Posterior cingulate gyrus (tissue), 11 donors: ENCODE measurements at places on chromosomes 13 and 19.
A peak's percentile ranks its signal among the peaks of the same experiment; 100 is the strongest.

DNA sequence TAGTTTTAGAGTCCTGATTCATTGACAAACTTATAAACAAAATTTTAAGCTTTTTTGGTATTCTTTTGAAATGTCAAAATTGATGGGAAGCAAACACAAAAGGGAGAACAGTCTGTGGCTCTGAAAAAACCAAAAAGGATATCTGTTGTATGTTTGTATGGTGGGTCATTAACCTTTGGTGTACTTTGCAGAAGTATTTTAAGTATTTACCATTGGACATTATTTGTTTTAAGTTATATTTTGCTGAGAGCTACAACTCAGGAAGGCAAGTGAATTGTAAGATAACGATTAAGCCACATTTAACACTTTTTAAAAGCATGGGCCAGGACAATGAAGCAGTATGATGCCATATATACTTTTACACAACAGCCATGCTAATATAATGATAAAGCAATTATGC is 15.2 kb downstream of the LPAR6 start:
- DNase-seq: no peak

- peak; percentile 97 for DNase-seq
Measured at GRCh38 chr19:35126624-35126959, 8.3 kb downstream of the LGI4 start.

DNA sequence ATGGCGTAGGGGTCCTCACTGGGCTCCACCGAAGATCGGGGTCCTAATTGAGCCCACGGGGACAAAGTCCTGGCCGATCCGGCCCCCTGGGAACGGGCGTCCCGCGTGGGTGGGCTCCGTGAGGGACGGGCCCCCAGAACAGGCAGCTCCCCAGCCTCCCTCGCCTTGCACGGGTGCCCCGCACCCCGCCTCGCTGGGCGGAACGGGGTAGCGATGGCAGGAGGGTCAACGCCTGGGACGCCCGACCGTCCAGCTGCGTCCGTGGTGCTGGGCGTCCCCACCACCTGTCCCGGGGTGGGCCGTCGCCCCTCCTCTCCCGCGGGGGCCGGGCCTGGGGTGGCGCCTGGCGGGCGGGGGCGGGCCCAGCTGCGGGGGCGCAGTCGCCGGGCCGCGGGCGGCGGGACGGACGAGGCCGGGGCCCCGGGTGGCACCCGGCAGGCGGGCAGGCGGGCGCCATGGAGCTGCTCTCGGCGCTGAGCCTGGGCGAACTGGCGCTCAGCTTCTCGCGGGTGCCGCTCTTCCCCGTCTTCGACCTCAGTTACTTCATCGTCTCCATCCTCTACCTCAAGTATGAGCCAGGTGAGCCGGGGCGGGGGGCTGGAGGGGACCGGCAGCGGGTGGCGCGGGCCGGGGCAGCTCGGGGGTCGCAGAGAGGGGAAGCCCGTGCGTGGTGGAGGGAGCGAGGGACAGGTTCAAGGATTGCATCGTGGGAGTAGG is at the start of gene TMEM38A:
Gene TMEM38A, plus strand, starts transcription at position 377 of the 717 bp plus-strand sequence. Its CDS starts 79 bp downstream, at position 456.
- DNase-seq: no peak

- DNase-seq: no peak
Measured at GRCh38 chr13:84430446-84430845, 548.2 kb upstream of the SLITRK1 start.

GRCh38 chr19:3455393-3455955 is 24.9 kb downstream of the SMIM24 start:
- no peak for DNase-seq

GRCh38 chr13:48066310-48066989 is 28.5 kb downstream of the MED4 start:
- DNase-seq: no peak

DNA sequence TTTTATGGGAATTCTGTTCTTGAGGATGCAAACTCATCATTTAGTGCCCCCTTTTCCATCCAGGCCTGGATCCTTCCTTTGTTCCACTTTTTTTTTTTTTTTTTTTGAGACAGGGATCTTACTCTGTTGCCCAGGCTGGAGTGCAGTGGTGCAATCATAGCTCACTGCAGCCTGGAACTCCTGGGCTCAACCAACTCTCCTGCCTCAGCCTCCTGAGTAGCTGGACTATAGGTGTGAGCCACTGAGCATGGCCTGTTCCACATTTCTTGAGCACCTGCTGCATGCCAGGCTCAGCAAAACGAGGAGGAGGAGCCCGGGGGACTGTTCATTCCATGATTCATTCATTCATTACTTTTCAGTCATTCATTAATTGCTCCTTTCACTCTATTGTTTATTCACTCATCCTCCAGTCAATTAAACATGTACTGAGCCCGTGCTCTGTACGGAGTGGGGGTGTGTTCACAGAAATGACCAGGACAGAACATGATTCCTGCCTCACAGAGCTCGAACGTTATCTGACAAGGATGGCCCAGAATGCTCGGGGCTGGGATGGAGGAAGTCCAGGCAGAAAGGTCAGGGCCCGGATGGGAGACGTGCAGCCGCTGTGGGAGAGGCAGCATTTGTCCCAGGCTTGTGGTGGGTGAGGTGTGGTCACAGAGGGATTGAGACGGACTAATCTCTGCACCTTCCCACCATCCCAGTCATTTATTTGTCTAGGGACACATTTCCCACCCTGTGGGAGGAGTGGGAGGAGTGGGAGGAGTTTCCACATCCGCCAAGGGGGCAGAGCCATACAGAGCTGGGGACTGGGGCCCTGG is 51.2 kb upstream of the SHKBP1 start:
- no peak for DNase-seq

- DNase-seq: no peak
Measured at GRCh38 chr19:49538643-49539042, 10.8 kb downstream of the RCN3 start.

GRCh38 chr19:30338878-30339623 is 33.1 kb upstream of the ZNF536 start:
- DNase-seq: peak; percentile 34

DNA sequence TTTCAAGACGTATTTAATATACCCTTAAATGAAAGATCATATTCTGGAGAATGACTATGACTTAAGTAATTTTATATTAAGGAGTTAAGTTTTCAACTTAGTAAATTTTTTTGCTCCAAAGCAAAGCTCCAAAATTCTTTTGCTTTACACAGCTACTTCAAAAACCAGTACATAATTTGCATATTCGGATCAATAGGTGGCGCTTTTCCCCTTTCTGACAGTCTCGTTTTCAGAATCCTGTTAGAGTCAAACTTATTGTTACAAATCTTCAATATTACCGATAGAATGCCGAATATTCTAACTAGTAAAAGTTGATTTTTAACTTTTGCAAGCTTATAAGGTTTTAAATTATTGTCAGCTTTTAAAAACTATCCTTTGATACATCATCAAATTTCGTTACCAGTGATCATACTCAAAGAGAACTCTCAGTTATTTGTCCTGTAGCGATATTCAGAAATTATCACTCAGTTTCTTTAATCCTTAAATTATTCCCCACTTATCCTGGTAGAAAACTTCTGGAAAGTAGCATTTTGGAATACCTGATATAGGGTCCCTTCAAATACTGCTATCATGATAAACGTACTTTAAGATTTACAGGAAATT is 852.7 kb upstream of the KLHL1 start:
- no peak for DNase-seq

- DNase-seq: no peak
Measured at GRCh38 chr13:105773863-105774538, 761.5 kb downstream of the EFNB2 start.

DNA sequence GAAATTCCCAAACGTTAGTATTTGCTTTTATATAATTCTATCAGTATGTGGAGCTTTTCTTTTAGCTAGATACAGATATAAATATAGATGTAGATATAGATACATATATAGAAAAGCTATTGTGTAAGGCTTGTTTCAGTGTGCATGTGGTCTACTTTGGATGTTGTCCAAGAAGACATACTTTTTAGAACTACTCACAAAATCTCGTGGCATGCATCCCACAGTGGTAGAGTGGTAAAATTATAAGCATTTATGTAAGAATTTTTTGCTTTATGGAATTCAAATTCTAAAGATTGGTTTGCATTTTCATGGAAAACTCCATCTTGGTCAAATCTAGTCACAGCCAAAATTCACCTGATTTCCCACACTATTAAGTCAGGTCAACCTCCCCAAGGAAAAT is 880.4 kb downstream of the EFNB2 start:
- DNase-seq: no peak

DNA sequence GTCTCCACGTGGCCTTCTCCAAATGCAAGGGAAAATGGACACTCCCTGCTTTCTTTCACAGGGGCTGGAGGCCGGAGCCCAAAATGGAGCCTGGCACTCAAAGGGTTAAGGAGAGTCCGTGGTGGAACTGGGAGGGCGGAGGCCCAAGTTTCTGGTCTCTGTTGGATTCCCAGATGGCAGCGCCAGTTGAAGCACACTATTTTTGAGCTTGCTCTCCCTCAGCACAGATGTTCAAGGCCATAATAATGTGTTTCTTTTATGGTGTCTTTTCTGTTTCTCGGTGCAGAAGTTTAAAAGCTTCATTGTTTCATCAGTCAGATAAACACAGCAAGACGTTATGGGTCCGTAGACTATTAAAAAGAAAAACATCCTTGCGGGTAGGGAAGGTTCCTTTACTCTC is 67.6 kb downstream of the TNFRSF19 start:
- peak; percentile 22 for DNase-seq

GRCh38 chr19:30439310-30439709 is 67.1 kb downstream of the ZNF536 start:
- DNase-seq: no peak

- DNase-seq: no peak
Measured at GRCh38 chr13:101393140-101393539, 23.2 kb downstream of the NALCN start.

- DNase-seq: no peak
Measured at GRCh38 chr13:52165411-52165810, 6.0 kb upstream of the NEK3 start.

DNA sequence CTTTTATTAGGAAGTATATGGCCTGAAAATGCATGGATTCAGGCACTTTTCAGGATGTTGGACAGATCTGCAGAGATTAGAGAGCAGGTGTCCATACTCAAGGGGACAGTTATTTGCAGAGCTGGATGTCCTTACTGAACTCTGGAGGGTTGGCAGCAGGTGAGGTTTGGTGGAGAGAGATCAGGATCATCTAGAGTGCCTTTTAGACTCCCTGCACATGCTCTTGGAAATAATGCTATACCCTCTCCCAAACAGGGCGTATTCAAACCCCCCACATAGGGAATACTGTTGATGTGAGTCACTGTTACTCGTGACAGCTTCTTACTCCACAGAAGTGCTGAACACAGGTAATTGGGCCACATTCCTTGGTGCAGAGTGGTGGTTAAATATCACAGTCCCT is 725.7 kb upstream of the SGCG start:
- no peak for DNase-seq

- no peak for DNase-seq
Measured at GRCh38 chr13:112851107-112852038, 117.6 kb upstream of the MCF2L start.
